ENCODE measurements at places on chromosomes 16 and 17.

DNA sequence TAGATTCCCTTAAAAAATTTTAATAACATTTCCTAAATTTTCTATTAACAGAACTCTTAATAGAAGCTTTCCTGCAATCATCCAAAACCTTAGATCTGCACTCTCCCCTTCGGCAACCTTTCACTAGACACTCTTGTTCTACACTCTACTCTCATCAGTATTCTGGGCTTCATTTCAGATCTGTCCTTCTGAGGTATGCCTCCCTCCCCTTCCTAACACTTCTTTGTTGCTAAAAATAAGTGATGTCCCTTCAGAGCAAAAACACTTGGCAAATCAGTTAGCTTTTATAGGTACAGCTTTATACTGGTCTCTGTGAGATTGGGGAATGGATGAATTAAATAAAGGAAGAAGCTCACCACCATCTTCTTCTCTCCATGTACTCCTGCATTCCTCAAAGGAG lies 28.2 kb upstream of the GNAO1 start:
- no peak for DNase-seq

GRCh38 chr17:28712032-28712704 lies 480 bp upstream of the PROCA1 start:
- DNase-seq = no peak

- DNase-seq = no peak
Measured at GRCh38 chr17:47660064-47660492, 10.4 kb downstream of the KPNB1 start.

DNA sequence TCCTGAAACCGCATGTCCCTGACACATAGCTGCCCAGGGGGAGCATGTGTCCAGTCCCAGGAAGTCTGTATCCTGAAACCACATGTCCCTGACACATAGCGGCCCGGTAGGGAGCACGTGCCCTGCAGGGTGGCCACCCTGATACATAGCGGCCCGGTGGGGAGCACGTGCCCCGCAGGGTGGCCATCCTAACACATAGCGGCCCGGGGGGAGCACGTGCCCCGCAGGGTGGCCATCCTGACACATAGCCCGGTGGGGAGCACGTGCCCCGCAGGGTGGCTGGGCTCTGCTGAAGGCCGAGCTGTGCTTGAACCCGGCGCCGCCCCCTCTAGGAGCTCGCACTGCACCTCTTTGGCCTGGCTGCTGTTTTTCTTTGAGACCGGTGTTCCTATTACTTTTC lies 18.7 kb upstream of the RPL13 start:
- no peak for DNase-seq

DNA sequence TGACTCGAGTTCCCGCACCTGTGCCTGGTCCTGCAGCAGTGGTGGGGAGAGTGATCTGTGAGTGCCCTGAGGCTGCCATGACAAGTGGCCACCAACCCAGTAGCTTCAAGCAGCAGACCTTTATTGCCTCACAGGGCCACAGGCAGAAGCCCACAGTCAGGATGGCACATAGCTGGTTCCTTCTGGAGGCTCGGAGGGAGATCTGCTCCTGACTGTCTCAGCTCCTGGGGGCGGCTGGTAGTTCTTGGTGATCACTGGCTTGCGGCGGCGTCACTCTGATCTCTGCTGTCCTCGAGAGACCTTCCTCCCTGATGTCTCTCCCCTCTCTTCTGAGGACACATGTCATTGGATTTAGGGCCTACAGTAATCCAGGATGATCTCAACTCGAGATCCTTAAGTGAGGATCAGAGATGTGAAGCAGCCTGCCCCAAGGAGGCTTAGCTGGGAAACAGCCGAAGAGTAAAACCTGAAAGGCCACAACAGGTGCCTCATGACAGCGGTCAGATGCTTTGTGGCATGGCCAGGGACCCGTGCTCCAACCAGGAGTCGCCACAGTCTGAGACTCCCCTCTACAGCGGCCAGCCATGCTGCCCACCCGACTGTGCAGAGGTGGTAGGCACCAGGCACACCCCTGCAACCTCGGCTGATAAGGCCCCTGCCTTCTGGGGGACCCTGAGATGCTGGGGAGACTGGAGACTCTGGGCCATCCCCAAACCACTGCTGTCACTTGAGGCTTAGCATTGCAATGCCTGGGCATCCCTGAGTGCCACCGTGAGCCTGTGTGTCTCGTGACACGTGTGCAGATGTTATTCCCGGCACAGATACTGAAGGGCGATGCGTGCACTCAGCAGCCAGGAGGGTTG lies 30.0 kb upstream of the SLC38A10 start:
- no peak for DNase-seq

DNA sequence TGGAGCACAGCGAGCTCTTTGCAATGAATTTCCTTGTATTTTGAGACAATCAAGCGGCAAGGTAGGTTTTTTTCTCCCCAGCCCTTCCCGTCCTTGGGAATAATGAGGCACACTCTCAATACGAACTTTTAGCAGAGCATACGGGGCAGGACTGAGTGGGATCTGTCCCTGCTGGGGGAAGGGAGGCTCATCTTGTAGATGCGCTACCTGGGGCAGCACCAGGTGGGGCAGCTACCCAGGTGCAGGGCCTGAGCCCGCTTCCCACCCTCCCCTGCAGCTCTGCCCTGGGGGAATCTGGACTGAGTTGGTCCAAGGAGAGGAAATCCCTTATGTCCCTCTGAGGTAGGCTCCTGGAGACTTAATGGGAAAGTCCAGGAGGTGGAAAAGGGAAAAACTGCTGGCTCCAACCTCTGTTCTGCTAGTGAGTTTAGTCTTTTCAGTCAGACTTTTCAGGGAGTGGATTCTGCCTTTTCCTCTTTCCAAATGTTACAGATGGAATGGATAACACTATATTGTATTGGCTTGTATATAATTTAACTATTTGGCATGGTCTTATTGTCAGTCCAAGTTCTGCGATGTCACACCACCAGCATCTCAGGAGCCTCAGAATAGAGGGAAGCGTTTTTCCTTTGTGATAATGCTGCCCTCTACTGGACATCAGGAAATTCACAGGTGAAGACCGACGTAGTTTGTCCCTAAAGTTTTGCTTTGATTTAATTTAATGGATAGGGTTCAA lies 9.6 kb upstream of the CES1 start:
- peak; percentile 40 for DNase-seq

All from iris pigment epithelial cell (primary cell).